ENCODE measurements at places on chromosomes 7 and 10. TPM values are rescaled to one million over a fixed set of nuclear protein-coding genes. Genes with fewer than 3 reads are reported as not detected.
A peak's percentile ranks its signal among the peaks of the same experiment; 100 is the strongest.

GRCh38 chr7:33853361-33854062 is 51.8 kb upstream of the BMPER start:
- DNase-seq, result no peak

- no peak for DNase-seq
Observed at GRCh38 chr10:112227331-112227987, 43.9 kb upstream of the GPAM start.

DNA sequence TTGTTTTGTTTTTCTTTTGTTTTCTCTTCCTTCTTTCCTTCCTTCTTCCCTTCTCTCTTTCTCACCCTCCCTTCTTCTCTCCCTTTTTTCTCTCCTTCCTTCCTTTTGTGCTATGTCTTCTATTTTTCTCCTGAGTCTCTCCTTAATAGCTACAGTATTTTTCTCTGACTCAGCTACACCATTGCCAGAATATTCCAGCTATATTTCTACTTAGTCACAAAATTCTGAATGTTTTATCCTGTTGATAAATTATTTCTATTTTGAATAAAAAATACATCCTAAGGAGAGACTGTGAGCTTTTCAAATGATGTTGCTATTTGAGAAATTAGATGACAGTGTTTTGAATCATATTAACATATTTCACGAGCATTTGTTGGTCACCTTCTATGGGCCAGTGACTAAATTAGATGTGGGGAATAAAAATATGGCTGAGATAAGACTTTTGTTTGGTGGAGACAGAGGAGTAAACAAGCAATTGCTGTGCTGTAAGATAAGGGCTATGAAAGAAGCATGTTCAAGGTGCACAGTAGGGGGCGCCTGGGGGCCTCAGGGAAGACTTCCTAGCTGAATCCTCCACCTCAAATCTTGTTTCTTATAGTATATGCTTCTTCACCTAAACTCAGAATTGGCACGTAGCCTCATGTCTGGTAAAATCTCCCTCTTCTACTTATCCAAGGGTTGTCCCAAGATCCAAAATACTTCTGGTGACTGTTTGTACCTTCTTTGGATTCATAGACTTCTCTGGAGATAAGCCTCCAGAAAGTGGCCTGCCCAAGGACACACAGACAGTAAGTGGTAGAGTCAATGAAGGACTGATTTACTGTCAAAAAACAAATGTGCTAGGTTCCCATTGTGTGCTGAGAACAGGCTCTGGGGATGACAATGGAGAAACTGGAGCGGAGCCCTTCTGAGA is 115.5 kb upstream of the CREB5 start:
- no peak for DNase-seq

DNA sequence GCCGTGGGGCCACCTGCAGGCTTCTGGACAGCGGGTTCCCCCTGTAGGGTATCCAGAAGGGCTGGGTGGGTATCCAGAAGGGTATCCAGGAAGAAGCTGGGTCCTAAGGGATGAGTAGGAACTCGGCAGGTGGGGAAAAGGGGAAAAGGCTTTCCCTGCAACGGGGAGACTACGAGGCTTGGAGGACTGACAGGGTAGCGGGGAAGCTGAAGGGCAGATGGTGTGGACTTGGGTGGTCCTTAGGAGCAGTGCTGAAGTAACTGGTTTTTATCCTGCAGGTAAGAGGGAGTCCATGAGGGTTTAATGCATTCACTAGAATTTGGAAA is 525 bp downstream of the UBE2D4 start:
- no peak for DNase-seq

- DNase-seq, result no peak
Observed at GRCh38 chr7:40965016-40965415, 737.9 kb downstream of the INHBA start.

Gene OGDHL
- total RNA-seq, result not detected

GRCh38 chr7:134625550-134625949 is 21.1 kb upstream of the BPGM start:
- no peak for DNase-seq

DNA sequence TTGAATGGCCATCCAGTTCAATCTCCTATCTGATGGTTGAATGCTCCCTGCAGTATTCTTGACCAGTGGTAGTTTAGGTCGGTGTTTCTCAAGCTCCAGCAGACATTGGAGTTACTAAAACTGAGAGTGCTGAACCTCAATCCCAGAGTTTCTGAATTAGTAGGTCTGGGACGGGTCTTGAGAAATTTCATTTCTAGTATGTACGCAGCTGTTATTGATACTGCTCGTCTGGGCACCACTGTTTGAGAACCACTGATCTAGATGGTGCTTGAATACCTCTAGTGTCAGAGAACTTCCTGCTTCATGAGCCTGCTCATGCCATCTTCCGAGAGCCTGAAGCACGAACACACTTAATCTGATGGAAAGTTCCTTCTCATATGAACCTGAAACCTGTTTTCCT is 99.4 kb upstream of the CREB5 start:
- no peak for DNase-seq

Gene DPP6
- total RNA-seq, result not detected

Gene GIMAP1
- 7.8 TPM for total RNA-seq

DNA sequence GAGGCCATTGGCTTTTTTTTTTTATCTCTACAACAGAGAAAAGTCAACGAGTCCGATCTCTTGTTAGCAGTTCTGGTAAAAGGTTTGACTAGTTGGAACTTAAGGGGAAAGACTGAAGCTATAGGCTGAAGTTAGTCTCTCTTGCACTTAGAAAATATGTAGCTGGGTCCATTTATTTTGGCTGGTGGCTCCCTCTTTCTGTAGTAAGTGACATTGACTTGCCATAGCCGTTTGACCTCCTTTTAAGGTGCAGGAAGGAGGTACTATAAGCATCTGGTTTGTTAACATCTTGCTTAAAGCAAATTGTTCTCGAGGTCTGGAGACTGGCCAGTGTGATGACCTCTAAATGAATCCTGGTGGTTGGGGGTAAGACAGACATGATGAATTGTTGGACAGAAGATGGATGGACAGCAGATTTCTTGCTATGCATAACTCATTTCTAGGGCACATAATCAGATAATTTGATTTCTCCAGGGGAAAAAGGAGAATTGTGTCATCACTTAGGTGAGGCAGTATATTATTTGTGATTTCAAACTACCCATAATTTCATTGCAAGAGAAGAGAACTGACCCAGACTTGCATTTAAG is 356.3 kb upstream of the GALNT17 start:
- DNase-seq, result no peak

Gene AKR1C2
- total RNA-seq, result 93.3 TPM

GRCh38 chr10:92038949-92039348 is 115.4 kb downstream of the BTAF1 start:
- no peak for DNase-seq

Gene KIAA1549
- 1.8 TPM for total RNA-seq

Gene ARMC3
- total RNA-seq, result not detected

- no peak for DNase-seq
Observed at GRCh38 chr10:48899781-48900180, 39.9 kb downstream of the LRRC18 start.

DNA sequence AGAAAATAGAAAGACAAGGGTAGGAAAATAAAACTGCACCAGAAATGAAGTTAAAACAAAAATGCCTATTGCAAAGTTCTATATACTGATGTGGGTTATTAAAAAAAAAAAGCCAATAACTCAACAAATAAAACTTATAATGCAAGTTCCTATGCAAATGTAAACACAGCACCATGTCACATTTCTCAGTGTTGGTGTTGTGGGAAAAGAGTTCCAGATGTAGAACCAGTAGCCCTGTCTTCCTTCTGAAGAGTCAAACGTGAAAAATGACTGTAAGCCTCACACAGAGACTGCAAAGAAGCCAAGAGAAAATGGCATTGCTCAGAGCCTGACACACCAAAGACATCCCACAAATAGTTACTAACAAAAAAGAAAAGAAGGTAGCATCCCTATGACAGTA is 10.1 kb downstream of the PON2 start:
- no peak for DNase-seq

DNA sequence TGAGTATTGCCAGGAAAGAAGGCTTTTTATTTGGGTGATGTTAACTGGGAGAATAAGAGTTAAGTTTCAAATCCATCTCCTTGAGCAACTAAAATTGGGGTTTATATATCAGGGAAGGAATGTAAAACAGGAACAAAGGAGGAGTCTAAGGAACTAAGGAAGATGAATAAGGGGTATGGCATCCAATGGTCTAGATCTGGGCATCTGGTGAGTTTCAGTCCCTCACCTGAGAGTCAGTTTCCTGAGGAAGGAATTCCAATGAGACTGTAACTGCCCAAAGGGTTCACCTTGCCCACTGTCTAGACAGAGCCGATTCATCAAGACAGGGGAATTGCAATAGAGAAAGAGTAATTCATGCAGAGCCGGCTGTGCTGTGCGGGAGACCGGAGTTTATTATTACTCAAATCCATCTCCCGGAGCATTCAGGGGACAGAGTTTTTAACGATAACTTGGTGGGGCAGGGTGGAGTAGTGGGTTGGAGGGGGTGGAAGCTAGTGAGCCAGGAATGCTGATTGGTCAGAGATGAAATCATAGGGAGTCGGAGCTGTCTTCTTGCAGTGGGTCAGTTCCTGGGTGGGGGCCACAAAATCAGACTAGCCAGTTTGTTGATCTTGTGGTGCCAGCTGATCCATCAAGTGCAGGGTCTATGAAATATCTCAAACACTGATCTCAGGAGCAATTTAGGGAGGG is 188.3 kb upstream of the STK17A start:
- no peak for DNase-seq

- DNase-seq, result no peak
Observed at GRCh38 chr10:15200626-15201025, 32.1 kb upstream of the NMT2 start.

Gene TMEM273
- total RNA-seq, result 9.6 TPM

- DNase-seq, result no peak
Observed at GRCh38 chr7:20439416-20440185, 108.9 kb downstream of the ITGB8 start.

DNA sequence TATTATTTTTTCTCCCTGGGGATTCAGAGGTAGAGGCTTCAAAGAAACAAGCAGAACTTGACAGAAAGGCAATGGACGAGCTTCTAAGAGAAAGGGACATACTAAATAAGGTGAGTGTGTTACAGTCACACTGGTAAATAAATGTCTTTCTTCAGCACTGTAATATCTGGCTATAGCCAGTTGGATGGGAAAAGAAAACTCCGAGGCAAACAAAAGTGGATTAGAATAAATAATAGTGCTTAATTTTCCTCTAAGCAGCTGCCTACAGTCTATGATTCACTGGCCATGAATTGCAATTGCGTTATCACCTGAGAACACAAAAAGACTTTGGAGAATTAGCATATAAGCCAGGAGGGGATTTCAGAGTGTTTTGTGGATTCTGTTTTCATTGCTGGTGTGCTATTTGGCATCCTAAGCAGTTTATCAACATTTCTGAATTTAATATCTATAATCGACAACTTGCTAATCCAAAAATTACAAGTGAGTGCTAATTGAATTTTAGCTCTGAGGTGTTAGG is 23.2 kb downstream of the CFAP58 start:
- DNase-seq, result no peak

Gene MARVELD1
- 85.0 TPM for total RNA-seq

GRCh38 chr7:69020536-69020935 is 577.7 kb upstream of the AUTS2 start:
- no peak for DNase-seq

Gene TFAM
- 9.2 TPM for total RNA-seq

Gene FOXI2
- total RNA-seq, result not detected

GRCh38 chr7:26513948-26514347 is 222.3 kb downstream of the SNX10 start:
- DNase-seq, result no peak

DNA sequence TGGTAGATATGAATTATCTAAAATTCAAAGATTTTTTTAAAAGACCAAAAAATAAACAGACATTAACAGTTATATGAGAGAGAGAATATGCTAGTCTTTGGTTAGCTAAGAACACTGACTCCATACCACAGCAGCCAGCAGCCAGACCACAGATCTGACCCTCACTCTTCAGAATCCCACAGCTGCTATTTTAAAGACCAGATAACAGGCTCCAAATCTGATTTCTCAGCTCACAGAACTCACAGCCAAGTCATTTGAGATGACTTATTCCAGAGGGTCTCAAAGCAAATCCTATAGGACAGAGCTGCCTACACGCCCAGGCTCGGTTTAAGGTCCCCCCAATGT is 20.4 kb downstream of the NUDCD3 start:
- no peak for DNase-seq

Gene GLUD1
- total RNA-seq, result 141 TPM

Gene GDI2
- 209 TPM for total RNA-seq

Gene CPA2
- total RNA-seq, result not detected

DNA sequence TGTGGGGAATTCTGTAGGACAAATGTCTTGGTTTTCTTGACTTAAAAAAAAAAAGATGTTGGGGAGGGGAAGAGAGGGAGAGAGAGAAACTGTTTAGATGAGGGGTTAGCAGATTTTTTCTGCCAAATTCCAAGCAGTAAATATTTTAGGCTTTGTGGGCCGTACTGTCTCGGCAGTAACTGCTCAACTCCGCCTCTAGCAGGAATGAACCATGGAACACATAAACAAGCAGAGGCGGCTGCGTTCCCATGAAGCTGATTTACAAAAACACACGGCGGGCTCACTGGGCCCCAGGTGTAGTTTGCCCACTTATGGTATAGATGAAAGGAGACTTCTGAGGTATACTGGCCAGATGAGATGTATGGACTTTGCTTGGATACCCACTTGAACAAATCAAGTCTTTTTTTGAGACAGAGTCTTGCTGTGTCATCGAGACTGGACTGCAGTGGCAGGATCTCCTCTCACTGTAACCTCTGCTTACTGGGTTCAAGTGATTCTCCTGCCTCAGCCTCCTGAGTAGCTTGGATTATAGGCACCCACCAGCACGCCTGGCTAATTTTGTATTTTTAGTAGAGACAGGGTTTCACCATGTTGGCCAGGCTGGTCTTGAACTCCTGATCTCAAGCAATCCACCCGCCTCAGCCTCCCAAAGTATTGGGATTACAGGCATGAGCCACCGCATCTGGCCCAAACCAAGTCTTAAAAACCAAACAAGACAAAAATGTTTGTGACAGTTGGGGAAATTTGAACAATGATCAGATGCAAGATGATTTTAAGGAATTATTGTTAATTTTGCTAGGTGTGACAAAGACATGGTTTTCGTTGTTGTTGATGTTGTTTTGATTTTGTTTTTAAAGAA is 9.7 kb upstream of the ADAMTS14 start:
- no peak for DNase-seq

Gene PRTFDC1
- total RNA-seq, result 7.3 TPM

DNA sequence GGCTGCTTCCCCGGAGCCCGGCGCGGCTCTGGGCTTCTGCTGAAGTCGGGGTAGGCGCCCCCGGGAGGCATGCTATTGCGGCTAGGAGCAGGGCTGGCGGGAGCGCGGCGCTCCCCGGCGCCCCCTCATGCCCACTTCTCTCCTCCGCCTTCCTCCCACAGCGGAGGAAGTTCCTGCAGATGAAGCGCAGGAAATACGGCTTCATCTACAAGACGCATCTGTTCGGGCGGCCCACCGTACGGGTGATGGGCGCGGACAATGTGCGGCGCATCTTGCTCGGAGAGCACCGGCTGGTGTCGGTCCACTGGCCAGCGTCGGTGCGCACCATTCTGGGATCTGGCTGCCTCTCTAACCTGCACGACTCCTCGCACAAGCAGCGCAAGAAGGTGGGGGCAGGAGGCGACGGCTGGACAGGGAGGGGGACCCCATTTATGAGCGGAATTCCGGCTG is 479 bp downstream of the CYP26A1 start:
- DNase-seq, result no peak

- DNase-seq, result peak; percentile 4
Observed at GRCh38 chr10:33661580-33662336, 327.3 kb upstream of the NRP1 start.

Gene LRRD1
- not detected for total RNA-seq

Gene DUS4L
- total RNA-seq, result 10.3 TPM
